ENCODE measurements at places on chromosomes 3 and 15. TPM values are rescaled to one million over a fixed set of nuclear protein-coding genes. Genes with fewer than 3 reads are reported as not detected.

DNA sequence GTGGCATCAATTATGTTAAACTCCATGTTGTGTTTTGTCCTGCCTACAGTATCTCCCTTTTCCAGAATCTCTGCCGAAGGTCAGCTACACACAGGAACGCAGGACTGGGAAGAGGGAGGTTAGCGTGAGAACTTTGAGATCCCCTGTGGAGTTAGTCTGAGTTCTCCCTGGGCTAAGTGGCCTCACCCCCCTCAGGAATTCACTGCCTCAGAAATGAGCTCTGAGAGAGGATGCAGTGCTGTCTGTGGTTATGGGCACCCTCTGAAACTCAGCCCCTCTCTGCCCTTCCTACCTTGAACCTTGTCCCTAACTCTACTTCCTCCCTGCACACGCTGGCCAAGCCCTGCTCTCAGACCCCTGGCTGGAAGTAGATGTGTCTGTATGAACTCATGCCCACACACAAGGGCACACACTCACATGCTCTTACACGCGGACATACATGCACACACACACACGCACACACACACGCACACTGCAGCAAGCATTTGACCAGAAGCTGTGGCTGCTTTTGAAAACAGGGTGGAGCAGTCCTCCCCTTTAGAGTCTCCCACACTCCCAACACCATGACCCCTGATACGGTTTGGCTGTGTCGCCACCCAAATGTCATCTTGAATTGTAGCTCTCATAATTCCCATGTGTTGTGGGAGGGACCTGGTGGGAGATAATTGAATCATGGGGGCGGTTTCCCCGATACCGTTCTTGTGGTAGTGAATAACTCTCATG lies 5.3 kb upstream of the VIPR1 start:
- DNase-seq = peak; percentile 37

- DNase-seq = no peak
These were observed 64.7 kb upstream of the PROK2 start for GRCh38 chr3:71849681-71850080.

GRCh38 chr3:16350597-16351318 lies 85.7 kb downstream of the OXNAD1 start:
- no peak for DNase-seq

GRCh38 chr3:30400926-30401325 lies 205.5 kb upstream of the TGFBR2 start:
- no peak for DNase-seq

The DCBLD2 gene
- 91.7 TPM for total RNA-seq

DNA sequence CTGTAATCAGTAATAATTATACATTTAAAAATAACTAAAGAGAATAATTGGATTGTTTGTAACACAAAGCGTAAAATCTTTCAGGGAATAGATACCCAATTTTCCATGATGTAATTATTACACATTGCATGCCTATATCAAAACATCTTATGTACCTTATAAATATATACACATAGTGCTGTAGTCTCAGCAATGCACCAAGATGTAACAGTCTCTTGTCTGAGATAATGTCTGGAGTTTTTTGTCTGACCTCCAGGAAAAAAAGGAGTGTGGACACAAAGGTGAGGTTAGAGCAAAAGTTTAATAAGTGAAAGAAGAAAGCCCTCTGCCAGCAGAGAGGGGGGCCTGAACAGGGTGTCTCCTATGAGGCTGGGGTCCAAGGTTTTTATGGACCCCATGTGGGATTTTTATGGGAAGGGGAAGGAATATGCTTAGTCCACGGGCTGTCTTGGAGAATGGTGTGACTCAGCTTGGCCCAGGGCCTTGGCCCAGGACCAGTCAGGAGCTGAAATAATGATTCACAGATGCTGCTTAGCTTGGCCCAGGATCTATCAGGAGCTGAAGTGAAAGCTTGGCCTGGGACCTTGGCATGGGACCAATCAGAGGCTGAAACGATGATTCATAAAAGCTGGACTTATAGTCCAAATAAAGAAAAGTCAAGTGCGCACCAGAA lies 545.0 kb downstream of the ZPLD1 start:
- DNase-seq = no peak

DNA sequence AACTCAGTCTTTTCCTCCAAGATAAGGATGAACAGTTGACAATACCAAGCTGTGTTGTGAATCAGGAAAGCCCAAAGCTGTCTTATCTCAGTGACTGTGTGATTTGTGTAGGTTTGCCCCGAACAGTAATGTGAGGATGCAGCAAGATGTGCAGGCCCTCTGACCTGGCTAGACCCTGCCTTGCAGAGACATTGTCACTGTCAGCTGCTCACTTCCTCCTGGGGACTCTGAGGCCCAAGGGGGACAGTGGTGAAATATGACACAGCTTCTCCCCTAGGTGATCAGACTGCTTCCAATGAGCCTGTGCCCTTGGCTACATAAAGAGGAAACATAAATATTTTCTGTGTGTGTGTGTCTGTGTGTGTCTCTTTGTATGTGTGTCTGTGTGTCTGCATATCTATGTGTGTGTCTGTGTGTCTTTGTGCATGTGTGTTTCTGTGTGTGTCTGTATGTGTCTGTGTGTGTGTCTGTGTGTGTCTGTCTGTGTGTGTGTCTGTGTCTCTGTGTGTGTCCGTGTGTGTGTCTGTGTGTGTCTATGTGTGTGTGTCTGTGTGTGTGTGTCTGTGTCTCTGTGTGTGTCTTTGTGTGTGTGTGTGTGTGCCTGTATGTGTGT lies 21.7 kb downstream of the LRRK1 start:
- DNase-seq = no peak

DNA sequence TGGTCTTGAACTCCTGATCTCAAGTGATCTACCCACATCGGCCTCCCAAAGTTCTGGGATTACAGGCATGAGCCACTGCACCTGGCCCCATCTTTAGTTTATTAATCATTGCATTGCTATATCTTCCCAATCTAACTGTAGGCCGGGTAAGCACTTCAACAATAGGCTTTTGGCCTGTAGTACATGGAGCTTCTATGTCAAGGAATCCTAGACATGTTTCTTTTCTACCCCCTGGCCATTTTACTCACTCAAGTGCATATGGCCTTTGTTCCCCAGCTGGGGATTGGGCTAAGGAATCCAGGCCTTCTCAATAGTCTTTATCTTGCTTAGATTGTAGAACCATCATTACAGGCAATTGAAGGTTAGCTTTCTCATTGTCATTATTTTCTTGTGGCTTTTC lies 122.3 kb upstream of the MBNL1 start:
- no peak for DNase-seq

- no peak for DNase-seq
These were observed 35.2 kb downstream of the GOLGA6L2 start for GRCh38 chr15:23411841-23412240.

GRCh38 chr3:41164777-41165176 lies 34.5 kb upstream of the CTNNB1 start:
- DNase-seq = peak; percentile 26

- no peak for DNase-seq
These were observed 48.8 kb downstream of the CDCP1 start for GRCh38 chr3:45097296-45097883.

Measured in SK-MEL-5 (cell line).